ENCODE measurements at places on chromosomes 7 and 10.
A peak's percentile ranks its signal among the peaks of the same experiment; 100 is the strongest.

DNA sequence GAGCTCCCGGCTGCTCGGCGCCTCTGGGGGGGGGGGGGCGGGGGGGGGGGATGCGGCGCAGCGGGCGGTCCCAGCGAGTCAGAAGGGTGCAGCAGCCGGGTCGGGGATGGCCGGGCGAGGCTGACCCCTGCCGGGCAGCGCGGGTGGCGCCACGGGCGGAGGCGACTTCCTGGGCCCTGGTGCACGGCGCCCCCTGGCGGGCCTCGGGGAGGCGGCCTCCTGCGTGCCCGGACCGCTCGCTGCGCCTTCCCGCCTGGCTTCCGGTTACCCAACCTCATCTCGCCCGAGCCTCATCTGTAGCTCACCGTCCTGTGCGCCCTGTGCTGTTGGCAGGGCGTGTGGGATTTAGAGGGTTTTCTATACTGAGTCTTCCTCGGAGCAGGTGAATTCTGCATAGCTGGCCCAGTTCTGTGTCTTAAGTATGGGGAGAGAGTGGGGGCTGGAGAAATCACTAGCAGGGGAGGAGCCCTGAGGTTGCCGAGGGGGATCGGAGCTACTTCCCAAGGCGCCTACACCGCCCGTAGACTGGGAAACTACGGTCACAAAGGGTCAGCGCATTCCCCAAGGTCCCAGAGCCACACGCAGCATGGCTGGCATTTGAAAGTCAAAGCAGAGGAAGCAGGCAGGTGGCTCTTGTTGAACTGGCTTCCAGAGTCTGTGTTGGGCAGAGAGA lies 28.3 kb upstream of the WDFY4 start:
- peak; percentile 90 for DNase-seq

GRCh38 chr10:121453160-121453559 lies 145.1 kb downstream of the FGFR2 start:
- no peak for DNase-seq

- no peak for DNase-seq
These were observed 158.2 kb downstream of the VWC2 start for GRCh38 chr7:49931627-49932026.

- no peak for DNase-seq
These were observed 34.6 kb downstream of the FRA10AC1 start for GRCh38 chr10:93667795-93668194.

DNA sequence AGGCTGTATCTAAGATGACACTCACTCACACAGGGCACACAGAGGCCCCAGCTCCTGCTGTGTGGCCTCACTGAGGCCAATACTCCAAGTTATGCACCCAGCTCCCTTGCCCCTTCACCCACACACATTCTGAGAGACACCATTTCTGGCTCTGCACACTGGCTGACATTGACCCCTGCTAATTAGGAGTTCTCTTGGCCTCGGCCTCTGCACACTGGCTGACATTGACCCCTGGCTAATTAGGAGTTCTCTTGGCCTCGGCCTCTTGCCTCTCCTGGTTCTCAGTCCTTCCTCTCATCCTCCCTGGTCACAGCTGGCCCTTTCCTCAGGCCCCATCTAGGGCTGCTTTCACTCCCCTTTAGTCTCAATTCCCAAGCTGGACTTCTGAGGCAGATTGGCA lies 97.3 kb downstream of the GRID1 start:
- no peak for DNase-seq

GRCh38 chr7:151382079-151382885 lies 27.6 kb downstream of the WDR86 start:
- DNase-seq: no peak

- no peak for DNase-seq
These were observed 33.2 kb downstream of the ACBD5 start for GRCh38 chr10:27207350-27207749.

- no peak for DNase-seq
These were observed 876 bp downstream of the GNAI1 start for GRCh38 chr7:80135309-80136104.

DNA sequence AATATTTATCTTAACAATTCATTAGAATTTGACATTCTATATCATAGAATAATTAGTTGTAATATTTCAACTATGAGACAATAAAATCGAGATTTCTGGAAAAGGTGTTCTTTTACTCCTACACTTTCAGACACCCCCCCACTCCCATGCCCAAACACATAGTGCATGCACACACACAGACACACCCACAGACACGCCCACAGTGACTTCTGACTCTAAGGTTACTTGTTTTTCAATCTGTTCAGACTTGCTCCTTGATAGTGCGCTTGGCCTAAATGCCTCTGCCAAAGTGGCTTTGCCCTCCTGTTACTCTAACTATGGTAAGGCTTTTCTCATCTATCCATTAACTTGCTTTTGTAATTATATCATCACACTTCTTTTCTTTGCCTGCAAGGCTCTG lies 144.0 kb upstream of the PPP1R3A start:
- no peak for DNase-seq

DNA sequence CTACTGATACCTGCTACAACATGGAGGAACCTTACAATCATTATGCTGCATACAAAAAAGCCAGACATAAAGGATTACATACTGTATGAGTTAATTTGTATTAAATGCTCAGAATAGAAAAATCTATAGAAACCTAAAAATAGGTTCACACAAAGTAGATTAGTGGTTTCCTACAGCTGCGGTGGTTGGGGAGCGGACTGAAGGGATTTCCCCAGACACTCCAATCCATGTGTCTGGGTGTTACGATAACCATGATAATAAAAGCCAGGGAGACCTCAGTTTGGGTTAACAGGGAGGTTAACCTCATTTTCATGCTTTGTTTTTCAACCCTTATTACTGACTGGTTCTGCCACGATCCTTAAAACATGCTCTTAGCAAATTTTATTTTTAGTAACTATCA lies 355.9 kb downstream of the KCNMA1 start:
- DNase-seq: no peak

DNA sequence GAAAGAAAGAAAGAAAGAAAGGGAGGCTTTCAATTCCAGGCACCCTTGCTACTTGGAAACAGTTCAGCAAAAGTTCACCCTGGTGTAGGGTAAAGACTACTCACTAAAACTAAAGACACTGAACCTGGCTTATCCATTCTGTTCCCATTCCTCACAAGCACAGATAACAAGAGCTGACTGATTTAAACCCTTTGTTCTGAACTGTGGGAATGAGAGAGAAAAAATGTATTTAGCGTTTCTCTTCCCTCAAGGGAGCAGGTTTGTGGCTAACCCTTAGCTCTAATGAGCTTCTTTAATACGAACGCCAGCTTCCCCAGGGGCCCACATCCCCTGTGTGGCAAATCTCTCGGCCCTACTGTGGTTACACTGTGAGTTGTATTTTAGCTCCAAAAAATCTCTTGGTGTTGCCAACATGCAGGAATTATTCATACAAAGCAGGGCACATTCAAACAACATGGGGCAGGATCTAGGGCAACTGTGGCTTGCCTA lies 23.3 kb downstream of the PRTFDC1 start:
- DNase-seq: no peak

DNA sequence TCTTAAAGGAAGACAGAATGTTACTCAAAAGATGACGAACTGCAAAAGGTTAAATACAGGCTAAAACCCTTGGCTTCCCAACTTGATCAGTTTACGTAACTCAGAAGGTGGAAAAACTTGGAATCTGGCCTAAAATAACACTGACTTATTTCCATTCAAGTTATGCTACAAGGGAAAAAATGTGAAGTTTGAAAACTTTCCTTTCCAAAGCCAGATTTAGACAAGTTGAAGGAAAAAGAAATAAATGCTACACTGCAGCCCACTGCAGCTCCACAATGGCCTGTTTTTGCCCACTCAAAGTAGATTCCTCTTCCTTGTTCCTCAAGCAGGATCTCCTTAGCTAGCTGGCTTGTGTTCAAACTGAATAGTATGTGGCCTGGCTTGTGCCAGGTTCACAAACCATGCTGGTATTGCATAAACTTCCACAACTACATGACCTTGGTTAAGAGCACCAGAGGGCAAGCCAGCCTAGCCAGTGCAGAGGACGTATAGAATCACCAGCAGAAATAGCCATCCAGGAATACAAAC lies 166.2 kb downstream of the CPEB3 start:
- peak; percentile 76 for DNase-seq

DNA sequence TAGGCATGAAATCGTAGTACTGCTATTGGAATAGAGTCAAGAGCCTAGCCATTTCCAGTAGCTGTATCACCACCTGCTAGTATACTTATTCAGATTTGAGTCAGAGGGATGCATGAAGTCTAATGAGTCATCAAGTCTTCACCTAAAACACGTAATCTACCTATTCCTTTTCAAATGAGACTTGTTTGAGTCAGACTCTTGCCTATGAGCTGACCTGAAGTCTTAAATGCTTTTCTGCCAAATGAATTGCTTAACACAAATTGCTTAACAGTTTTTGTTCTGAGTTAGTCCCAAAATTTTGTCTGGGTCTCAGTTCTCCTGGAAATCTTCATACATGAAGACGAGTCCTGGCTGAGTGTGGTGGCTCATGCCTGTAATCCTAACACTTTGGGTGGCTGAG lies 165.2 kb downstream of the GNAT3 start:
- no peak for DNase-seq

GRCh38 chr10:86747796-86748581 lies 8.4 kb upstream of the BMPR1A start:
- peak; percentile 89 for DNase-seq

- DNase-seq: no peak
These were observed 186.8 kb upstream of the CXCL12 start for GRCh38 chr10:44571701-44572100.

DNA sequence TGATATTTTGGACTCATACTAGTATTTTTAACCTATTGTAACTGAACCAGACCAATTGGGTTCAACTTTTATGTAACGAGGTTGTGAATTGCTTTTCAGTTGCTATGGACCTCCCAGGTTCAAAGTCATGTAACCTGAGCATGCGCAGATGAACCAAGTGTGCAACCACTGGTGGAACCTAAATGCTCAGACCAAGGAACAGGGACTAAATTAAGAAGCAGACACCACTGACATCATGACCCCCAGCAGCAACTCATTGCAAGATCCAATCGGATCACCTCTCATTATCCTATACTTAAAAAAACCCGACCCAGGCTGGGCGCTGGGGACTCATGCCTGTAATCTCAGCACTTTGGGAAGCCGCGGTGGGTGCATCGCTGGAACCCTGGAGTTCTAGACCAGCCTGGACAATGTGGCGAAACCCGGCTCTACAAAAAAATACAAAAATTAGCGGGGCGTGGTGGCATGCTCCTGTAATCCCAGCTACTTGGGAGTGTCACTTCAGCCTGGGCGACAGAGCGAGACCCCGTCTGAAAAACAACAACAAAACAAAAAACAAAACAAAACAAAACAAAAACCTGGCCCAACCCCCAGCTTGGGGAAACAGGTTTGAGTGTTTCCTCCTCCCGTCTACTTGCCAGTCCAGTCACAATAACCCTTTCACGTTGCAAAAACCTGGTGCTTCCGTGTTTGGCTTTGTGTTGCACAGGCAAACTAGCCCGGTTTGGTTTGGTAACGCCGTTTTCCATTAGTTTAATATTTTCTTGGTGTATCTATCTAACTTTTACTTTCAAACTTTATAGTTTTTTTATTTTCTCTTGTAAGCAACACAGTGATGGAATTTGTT lies 11.3 kb upstream of the ZNF518A start:
- no peak for DNase-seq

DNA sequence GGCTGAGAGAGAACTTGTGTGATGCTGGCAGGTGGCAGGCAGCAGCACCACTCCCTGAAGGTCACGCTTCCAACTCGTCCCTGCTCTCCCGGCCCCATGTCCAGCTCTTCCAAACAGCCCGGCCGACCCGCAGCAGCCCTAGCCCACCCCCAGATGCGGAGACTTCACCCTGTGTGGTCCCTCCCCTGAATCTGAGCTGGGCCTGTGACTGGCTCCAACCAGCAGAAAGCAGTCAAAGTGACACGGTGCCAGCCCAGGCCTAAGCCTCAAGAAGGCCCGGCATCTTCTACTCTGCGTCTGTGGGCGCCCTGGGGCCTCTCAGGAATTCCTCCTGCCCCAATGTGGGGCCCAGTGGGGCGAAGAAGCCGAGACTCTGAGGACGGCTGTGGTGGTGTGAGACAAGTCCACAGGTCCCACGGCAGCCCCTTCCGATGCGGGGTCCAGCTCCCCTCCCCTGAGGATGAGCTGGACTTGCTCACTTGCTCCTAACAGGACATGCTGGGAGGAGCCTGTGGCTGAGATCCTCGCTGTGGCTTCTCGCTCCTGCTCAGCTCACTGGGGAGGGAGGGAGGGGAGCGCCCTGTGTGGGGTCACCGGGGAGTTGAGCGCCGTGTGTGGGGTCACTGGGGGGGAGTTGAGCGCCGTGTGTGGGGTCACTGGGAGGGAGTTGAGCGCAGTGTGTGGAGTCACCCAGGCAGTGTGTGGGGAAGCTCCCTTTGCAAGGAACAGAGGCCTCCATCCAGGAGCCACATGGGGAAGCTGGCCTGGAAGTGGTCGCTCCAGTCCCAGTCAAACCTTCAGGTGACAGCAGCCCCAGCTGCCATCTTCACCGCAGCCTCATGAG lies 9.5 kb downstream of the STK32C start:
- DNase-seq: no peak

- no peak for DNase-seq
These were observed 39.1 kb upstream of the RAB18 start for GRCh38 chr10:27464993-27465392.

DNA sequence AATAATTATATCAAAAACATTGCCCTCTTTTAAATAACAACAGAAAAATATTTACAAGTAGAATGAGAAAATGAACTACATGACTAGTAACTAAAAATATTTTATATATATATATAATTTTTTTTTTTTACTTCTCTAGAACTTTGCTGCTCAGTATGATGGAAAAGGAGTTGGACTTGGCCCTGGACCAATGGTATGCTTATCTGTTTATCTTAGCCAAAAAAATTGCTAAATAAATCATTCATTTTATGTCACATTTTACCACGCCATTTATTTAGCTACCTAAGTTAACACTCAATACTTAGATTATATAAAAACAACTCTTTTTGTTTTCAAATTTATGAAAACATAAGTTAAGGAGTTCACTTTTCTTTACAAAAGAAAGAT lies 6.7 kb downstream of the COL1A2 start:
- no peak for DNase-seq

DNA sequence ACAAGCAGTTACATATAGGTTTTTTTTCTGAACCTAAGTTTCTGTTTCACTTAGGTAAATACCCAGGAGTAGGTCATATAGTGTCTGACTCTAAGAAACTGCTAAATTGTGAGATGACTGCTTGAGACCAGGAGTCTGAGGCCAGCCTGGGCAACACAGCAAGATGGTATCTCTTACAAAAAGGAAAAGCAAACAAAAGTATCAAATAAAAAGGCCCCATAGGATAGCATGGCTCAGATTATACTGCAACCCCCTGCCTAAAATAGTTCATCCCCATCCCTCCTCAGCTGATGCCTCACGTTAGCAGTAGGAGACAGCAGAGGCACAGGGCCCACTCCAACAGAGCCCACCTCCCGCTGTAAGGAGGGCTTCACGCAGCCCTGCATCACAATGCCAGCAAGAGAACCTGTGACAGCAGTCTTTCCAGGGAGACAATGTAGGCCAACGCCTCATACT lies 90.3 kb downstream of the SRPK2 start:
- no peak for DNase-seq

GRCh38 chr7:139702811-139703486 lies 74.8 kb downstream of the HIPK2 start:
- DNase-seq: no peak
